ENCODE measurements at places on chromosomes 6 and 20. TPM values are rescaled to one million over a fixed set of nuclear protein-coding genes. Genes with fewer than 3 reads are reported as not detected.

DNA sequence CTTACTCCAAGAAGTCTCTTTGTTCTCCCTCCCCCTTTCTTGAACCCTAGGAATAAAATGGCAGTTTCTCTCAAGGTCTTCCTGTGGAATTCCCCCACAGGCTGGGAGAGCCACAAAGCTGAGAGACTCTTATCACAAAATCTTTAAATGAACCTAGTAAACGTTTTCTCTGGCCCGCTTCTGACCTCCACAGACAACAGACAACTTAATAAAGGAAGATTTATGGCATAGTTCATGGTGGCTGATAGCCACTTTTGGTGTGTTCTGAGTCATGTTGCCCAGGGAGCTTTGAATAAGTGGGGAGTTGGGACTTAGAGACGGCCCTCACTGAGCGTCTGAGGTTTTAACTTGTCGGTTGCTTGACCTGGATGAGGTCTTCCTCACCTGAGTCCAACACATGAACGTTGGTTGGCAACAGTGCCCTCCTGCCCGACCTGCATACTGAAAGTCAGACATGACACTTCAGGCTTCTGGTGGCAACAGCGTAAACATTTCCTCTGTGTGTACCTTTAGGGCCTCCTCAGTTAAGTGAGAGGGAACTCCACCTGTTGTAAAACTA is 124.1 kb downstream of the FOXO3 start:
- peak; percentile 56 for DNase-seq

DNA sequence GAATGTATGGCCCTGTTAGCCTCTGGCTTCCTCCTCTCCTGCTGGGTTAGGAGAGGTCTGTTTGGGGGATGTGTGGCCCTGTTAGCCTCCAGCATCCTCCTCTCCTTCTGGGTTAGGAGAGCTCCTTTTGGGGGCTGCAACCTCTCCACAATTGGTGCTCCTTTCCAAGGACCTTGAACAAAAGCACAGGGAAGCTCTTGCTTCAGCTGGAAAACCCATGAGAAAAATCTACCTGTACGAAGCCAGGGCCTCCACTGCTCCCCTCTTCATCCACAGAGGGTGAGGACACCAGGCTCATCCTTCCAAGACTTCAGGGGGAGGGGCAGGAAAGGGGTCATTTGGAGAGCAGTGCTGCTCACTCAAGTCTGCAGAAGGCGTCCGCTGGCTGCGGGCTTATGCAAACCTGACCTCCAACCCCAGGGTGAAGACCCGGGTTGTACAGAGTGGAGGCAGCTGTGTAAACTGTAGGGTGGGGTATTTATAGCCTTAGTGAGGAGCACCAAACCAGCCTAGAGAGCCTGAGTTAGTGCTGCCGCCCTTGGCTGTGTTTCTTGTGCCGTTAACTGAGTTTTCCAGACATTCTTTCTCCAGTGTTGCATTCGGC is 62.1 kb downstream of the SLC24A3 start:
- no peak for DNase-seq

DNA sequence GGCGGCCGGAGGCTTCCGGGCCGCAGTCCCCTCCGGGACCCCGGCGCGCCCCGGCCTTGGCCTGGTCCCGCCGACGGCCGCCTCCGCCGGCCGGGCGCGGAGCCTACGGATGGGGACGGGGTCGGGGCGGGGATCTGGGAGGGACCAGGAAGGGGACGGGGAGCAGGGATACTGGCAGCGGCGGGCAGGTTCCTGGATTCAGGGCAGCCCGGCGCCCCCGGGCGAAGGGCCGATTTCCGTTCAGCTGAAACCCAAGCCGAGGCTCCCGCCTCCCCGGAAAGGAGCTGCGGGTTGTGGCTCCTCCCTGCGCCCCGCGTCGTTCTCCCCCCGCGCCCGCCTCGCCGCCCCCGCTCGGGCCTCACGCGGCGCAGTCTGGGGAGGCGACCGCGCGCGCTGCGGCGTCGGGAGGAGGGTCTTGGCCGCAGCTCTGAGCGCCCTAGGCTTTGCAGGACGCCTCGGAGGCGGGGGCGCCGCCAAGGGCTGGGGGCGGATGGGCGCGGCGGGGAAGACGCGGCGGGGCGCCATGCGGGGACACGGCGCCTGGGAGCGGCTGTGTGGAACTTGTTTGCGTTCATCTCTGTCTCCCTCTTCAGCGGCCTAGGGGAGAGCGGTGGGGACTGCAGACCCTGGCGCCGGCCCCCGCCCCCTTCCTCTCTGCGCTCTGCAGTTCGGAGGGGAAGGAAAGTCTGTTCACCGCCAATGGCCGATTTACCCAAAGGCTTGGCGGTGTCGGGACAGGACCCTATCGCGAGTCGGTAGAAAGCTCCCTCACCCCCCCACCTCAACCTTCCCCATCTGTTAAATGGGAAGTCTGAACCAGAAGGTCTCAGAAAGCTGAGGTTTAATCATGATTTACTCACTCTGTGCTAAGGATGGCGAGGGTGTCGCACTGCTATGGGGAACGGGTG is 22.7 kb upstream of the TMEM181 start:
- DNase-seq = no peak

GRCh38 chr6:138497286-138497685 is 2.0 kb downstream of the NHSL1 start:
- no peak for DNase-seq

- DNase-seq = no peak
Observed at GRCh38 chr6:111354758-111355555, 128.1 kb downstream of the REV3L start.

DNA sequence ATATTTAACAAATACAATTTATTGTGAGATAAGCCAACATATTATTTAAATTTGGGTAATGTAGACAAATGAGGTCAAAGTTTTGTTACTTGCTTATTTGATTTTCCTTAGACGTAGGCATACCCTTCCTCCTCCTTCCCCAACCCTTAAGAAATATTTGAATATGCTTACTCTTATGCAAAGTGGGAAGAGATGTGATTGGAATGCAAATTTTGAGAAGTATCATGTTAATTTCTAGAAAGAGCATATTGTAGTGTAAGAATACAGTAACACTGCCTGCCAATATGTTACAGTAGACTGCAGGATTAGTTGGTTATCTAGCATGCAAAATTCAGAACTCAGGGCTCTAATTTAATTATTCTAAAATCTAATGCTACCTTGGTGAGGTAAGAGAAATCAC is 32.9 kb downstream of the CRISP1 start:
- DNase-seq = no peak

DNA sequence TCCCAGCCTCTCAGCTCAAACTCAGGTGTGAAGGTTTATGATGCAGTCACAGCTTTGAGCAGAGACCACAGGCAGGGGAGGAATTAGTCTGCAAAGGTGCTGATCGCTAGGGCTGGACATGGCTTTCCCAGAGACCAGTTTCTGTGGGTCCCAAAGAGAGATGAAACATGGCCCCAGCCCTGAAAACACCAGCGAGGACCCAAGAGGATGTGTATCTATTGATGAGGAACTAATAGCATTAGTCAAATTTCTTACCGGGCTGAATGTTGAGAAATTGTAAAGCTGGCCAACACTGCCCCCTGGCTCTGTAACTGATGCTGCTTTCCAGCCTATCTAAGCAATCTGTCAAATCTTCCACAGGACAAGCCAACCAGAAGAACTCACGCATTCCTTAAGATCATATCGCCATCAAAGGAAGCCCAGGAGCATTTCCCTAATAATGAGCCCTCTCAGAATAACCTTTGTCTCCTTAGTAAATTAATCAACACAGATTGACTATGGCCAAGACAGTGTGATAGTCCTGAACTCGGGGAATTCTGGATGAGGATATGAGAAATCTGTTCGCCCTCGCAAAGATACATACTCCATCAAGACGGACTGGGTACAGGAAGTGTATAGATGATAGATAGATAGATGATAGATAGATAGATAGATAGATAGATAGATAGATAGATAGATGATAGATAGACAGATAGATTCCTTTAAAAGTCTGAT is 7.8 kb upstream of the ACSS1 start:
- peak; percentile 76 for DNase-seq

GRCh38 chr20:58749098-58749769 is 56.6 kb downstream of the NPEPL1 start:
- no peak for DNase-seq

The ARFGEF3 gene
- 10.0 TPM for total RNA-seq

The EFCAB8 gene
- total RNA-seq = 1.1 TPM

The VNN1 gene
- total RNA-seq = 0.65 TPM

The BHLHE23 gene
- total RNA-seq = not detected

The DYNLT2 gene
- total RNA-seq = 1.4 TPM

The TNNC2 gene
- total RNA-seq = 1.3 TPM

Measured in PC-9 (cell line).